ENCODE measurements at places on chromosomes 11 and 22. TPM values are rescaled to one million over a fixed set of nuclear protein-coding genes. Genes with fewer than 3 reads are reported as not detected.
A peak's percentile ranks its signal among the peaks of the same experiment; 100 is the strongest.

Gene HBB
- total RNA-seq: 151 TPM

Gene MRGPRF
- 34.2 TPM for total RNA-seq

GRCh38 chr22:19118329-19118880, 3.8 kb downstream of the DGCR2 start:
- no peaks in the 10 kb centered on the region for H3K36me3 ChIP-seq
- H3K27me3 ChIP-seq: no peaks in the 10 kb centered on the region
- H3K4me3 ChIP-seq: no peak overlapping the region
- H3K4me1 ChIP-seq: peaks cover 64% of the 10 kb centered on the region

- DNase-seq: no peak
- H3K27me3 ChIP-seq: no peaks in the 10 kb centered on the region
- H3K27ac ChIP-seq: no peak overlapping the region
- H3K36me3 ChIP-seq: no peaks in the 10 kb centered on the region
Observed at GRCh38 chr22:45124176-45124847, 39.4 kb upstream of the NUP50 start.

DNA sequence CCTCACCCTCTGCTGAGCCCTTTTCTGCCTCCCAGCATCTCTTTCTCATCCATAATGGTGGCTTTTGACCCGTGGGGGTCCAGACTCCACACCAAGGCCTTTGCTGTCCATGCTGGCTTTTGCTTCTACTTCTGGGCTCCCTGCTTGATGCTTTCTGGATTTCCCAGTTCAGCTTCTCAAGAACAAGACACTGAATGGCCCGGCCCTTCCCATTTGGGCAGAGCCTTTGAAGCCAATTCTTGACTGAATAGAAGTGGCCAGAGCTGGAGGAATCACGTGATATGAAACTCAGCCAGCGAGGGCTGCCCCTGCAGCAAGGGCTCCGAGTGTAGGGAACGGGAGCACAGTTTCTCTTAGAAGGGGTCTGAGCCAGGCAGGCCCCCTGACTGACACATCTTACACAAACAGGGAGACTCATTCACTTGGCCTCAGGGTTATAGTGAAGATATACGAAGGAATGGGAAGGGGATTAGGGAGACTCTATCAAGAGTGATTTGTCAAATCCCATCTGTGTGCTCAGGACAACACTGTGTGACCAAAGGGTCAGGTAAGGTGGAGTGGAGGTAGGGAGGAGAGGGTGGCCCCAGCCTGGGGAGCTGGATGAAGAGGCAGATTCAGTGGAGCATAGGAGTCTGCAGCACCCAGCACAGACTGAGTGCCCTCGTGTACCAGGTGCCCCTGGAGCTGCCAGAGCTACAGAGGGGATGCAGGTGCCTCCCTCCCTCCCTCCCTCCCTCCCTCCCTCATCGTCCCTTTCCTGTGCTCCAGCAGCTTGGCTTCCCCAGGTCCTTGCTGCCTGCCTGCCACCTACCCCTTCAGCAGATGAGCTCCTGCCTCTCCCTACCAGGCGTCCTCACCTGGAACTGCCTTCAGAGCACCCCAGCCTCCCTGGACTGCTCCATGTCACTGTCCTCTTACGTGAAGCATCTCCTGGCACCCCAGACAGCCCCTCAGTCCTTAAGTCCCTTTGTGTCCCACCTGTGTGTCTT, 106.0 kb downstream of the TRIM29 start:
- H3K27ac ChIP-seq: no peak overlapping the region
- DNase-seq: no peak
- H3K4me1 ChIP-seq: no peaks in the 10 kb centered on the region
- H3K27me3 ChIP-seq: no peaks in the 10 kb centered on the region
- H3K4me3 ChIP-seq: no peak overlapping the region

DNA sequence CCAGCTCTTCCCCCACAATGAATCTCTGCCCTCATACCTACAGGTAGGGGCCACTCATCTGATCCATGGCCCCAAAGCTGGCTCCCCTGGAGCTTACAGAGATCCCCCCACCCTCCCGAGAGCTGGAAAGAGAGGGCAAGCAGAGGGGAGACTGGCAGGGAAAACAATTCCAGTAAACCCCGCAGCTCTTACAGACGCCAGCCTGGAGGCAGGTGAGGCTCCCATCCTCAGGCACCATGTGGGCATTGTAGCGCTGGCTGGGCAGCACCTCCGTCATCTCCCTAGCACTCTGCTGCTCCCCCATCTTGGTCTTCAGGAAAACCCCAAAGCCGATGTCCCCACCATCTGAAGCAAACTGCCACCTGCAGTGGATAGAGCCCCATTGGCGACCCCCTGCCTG, 14.1 kb downstream of the SEC14L4 start:
- no peak overlapping the region for H3K4me3 ChIP-seq
- no peak overlapping the region for H3K27ac ChIP-seq
- no peaks in the 10 kb centered on the region for H3K27me3 ChIP-seq

GRCh38 chr11:73797457-73797856, 9.8 kb downstream of the MRPL48 start:
- H3K27me3 ChIP-seq: no peaks in the 10 kb centered on the region
- H3K4me3 ChIP-seq: no peak overlapping the region
- H3K27ac ChIP-seq: no peak overlapping the region
- H3K36me3 ChIP-seq: no peaks in the 10 kb centered on the region
- no peak for DNase-seq

DNA sequence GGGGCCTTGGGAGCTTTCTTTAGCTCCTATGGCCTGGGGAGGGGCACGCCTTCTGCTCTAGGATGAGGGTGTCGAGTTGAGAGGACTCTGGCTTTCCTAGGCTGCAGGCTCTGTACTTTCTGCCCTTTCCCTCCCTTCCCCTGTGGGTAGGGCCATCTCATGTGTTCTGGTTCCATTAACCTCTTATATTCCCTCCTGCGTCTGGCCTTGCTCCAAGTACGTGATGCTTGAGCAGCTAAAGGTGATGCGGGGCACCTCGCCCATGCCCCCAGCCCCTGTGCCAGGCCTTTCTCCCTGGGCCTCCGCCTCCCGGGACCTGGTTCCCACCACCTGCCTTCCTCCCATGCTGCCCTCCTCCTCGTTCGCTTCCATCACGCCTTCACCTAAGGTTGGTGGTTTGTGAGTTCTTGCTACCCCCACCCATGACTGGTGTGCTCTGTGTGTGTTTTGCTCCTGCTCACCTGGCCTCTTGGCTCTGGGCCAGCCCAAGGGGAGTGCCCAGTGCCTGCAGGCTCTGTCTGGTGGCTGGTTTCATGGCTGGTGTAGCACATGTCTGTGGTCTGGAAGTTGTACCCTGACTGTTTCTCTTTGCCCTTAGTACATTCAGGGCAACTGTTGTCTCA, 34.1 kb downstream of the PHLDB1 start:
- H3K36me3 ChIP-seq: peaks cover 98% of the 10 kb centered on the region
- no peak for DNase-seq
- no peak overlapping the region for H3K4me3 ChIP-seq

DNA sequence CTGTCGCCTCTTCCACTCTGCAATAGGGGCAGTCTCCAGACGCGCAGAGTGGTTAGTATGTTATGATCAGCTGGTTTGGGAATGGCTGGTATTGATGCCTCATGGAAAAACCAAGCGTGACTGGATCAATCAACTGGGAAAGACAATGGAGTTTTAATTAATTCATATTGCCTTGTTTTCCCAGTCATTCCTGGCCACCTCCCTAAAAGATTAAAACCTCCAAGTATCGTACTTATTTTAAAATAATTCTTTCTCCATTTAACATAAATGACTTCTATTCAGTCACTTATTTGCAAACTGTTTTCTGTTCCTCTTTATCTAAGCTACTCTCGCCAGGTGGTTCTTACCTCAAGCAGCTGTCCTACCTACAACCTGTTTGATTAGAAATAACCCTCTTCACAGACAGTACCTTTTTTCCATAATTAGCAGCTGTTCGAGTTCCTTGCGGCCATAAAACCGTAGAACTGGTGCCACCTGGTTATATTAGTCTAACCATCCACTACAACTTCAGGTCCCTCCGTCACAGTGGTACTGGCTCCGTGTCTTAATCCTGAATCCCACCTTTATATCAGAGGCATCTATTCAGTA, 898 bp downstream of the ZNF215 start:
- H3K27ac ChIP-seq: no peak overlapping the region
- H3K36me3 ChIP-seq: no peaks in the 10 kb centered on the region
- H3K27me3 ChIP-seq: no peaks in the 10 kb centered on the region
- peak overlapping the region; percentile 35 for H3K4me3 ChIP-seq
- no peak for DNase-seq

Gene NNMT
- 925 TPM for total RNA-seq

- no peaks in the 10 kb centered on the region for H3K36me3 ChIP-seq
- H3K4me3 ChIP-seq: no peak overlapping the region
- no peaks in the 10 kb centered on the region for H3K27me3 ChIP-seq
- H3K27ac ChIP-seq: no peak overlapping the region
- H3K4me1 ChIP-seq: no peaks in the 10 kb centered on the region
Observed at GRCh38 chr11:122451911-122452310, 203.6 kb upstream of the UBASH3B start.

Gene SHANK3
- total RNA-seq: 10.3 TPM

DNA sequence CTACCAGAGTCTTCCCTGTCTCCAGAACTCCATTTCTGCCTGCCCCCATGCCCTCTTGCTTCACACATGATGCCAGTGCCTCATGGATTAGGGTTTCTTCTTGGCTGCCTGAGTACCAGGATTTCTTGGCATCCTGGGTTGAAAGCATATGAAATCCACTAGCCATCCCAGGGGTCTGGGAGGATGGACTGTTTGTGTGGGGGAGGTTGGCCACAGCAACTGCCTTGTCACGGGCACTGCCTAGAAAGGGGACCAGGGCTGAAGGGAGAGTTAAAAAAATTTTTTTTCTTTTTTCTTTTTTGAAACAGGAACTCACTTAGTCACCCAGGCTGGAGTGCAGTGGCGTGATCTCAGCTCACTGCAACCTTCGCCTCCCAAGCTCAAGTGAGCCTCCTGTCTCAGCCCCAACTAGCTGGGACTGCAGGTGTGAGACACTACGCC, 4.2 kb downstream of the USP35 start:
- no peaks in the 10 kb centered on the region for H3K27me3 ChIP-seq
- peak overlapping the region; percentile 46 for H3K27ac ChIP-seq
- no peaks in the 10 kb centered on the region for H3K36me3 ChIP-seq
- H3K4me3 ChIP-seq: no peak overlapping the region
- DNase-seq: no peak

All from tibial nerve (tissue), 4 donors.